ENCODE measurements at places on chromosomes 2 and 18.

DNA sequence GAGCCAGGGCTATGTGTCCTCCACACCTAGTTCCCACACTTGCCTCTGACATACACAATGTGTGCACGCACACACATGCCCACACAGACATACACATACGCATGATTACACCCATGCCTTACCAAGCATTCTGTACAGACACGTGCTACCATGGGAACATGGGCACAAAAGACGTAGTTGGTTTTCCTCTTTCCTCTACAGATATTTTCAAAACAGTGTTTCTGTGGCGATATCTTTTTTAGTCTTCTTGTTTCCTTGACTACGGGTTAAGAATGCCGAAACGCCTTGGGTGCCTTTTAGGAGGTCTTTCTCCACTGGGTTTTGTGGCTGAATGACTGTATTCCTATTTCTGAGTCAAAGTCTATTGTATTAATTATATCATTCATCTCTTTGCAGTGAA is 75.5 kb upstream of the SPTBN1 start:
- DNase-seq = no peak

GRCh38 chr2:181463588-181463987 is 6.4 kb downstream of the ITGA4 start:
- no peak for DNase-seq

DNA sequence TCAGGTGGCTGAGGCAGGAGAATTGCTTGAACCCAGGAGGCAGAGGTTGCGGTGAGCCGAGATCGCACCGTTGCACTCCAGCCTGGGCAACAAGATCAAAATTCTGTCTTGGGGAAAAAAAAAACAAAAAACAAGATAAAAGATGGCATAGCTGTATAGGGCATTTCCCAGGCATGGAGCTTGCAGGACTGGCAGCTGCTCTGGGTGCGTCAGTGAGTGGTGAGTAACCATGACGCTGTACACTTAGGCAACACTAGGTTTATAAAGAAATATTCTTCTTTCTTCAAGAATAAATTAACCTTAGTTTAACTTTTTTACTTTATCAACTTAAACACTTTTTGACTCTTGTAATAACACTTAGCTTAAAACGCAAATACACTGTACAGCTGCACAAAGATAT is 15.4 kb downstream of the TGOLN2 start:
- peak; percentile 90 for DNase-seq

- DNase-seq = peak; percentile 59
These were observed at the start of gene SOCS6 for GRCh38 chr18:70288851-70289328. Gene SOCS6, plus strand, starts transcription at chr18:70289045. Its CDS starts 35,624 bp downstream, at chr18:70324669.

DNA sequence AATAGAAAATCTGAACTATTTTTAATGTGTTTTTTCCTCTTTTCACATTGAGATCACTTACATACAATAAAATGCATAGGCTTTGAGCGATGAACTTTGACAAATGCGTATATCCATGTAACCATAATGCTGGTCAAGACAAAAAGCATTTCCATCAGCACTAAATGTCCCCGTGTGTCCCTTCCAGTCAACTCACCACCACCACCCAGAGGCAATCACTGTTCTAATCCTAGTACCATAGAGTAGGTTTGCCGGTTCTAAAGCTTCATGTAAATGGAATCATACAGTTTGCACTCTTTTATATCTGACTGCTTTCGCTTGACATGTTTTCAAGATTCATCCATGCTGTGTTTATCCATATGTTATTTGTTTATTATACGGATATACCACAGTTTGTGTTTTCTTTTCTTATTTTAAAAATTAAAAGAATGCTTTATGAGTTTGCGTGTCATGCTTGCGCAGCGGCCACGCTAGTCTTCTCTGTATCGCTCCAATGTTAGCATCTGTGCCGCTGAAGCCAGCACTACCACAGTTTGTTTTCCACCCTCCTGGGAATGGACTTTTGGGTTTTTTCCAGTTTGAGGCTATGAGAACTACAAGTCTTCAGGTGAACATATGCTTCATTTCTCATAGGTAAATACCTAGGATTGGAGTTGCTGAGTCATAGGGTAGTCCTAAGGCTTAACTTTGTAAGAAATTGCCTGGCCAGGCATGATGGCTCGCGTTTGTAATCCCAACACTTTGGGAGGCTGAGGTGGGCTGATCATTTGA is 197.5 kb upstream of the CHAC2 start:
- no peak for DNase-seq
